Osteoblast (primary cell): ENCODE measurements at places on chromosomes 12 and 14. TPM values are rescaled to one million over a fixed set of nuclear protein-coding genes. Genes with fewer than 3 reads are reported as not detected.
A peak's percentile ranks its signal among the peaks of the same experiment; 100 is the strongest.

GRCh38 chr12:113581342-113581741, 109.7 kb upstream of the LHX5 start:
- no peak for DNase-seq

KRT85 gene
- total RNA-seq, result not detected in 2 replicates

DNA sequence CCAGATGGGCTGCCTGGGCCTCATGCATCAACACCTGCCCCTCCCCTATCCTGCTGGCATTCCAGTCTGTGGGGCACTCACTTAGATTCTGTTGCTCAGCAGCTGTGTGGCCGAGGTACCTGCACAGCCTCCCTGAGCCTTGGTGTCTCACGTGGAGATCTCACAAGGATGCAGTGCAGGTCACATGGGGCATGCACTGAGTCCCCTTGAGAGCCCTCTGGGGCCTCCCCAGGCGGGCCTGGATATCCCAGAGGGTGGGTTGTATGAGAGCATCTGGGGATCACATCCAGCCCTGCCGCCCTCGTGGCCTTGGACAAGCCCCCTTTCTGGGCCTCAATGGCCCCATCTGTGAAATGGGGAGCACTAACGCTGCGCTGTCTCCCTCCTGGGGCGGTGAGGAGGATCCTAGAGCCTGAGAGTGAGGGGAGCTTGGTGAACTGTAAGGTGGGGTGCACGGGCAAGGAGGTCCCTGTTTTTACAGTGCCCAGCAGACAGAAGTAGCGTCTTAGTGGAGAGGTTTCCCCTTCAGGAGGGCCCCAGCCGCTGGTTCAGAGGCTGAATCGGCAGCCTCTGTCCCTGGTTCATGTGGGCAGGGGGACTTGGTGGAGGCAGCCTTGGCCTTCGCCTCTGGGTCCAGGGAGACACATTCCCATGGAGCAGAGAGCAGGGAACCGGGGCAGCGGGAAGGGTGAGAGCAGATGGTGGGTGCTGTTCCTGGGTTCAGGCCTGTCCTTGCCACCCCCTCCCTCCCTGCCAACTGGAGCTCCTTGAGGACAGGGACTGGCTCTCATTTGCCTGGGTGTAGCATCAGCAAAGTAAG, 791 bp upstream of the SLC25A47 start:
- DNase-seq, result no peak

- peak; percentile 5 for DNase-seq
Observed at GRCh38 chr14:86086962-86087361, 557.0 kb downstream of the FLRT2 start.

HSPB8 gene
- 2.9 and 3.5 TPM in 2 replicates for total RNA-seq

DNA sequence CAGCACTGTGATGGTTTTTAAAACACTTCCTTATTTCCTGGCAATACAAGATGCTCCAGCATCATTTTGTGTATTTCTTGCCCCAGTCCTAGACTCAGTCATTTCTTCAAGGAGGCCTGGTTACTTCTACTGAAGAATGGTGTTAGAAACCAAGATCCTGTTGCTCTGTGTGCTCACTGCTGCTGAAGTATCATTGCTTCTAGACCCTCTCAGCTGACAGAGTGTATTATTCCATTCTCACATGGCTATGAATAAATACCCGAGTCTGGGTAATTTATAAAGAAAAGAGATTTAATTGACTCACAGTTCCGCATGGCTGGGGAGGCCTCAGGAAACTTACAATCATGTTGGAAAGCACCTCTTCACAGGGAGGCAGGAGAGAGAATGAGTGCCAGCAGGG, 14.9 kb upstream of the SERPINA6 start:
- no peak for DNase-seq
